ENCODE measurements at places on chromosomes 1 and 21.
A peak's percentile ranks its signal among the peaks of the same experiment; 100 is the strongest.

DNA sequence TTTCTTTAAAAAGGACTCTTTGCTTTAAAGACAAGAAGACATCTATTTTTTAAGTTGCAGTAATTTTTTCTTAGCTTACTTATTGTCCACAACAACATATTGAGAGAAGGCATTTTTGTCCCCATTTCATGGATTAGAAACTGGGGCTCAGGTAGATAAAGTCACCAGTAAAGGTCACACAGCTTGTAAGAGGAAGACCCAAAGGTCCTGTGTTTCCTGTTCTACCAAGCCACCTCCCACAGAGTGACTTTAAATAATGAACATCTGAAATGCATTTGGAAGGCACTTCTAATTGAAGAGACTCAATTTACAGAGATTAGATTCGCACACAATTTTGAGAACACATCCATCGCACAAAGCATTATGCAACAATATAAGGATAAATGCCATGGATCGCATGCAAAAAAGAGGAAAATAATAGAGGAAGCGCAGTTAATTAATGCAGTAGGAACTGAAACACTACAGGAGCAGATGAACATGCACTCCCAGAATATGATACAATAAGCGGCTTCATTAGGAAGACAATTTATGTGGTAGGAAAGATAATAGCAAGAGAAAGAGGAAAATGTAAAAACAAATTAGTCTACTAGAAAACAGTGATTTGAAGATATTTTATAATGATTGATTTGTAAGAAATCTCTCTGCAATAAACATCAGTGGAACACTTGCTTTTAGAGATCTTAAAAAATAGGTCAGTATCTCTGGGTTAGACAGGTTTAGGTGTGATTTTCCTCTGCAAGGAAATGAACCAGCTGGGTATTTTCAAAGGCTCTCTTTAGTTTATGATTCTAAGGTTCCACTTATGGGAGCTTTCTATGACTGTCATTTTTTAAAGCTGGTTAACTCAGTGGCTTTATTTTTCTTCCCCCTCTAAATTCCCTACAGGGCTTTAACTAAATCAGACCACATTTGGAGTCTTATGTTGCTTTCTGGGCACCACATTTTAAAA lies 27.1 kb upstream of the CD2 start:
- no peak for DNase-seq

- peak; percentile 79 for DNase-seq
These were observed 9.8 kb downstream of the NHLH1 start for GRCh38 chr1:160376525-160377131.

DNA sequence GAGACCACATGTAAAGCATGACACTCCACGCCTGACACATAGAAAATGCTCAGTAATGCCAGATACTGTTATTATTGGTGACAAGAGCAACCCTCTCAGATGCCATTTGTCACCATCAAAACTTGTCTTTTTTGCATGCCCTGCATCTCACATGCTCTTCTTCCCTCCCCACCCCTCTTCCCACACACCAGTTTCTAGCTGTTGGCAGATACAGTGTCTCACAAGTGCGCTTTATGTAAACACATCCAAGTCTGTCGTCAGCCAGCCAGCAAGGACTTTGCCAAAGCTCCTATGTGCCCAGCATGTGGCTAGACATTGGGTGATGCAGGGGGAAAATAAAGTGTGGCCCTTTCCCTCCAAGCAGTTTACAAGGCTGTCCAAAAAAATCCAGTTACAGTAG lies 44.9 kb upstream of the EPHA8 start:
- DNase-seq = no peak

GRCh38 chr1:27562534-27563340 lies 41.2 kb downstream of the AHDC1 start:
- DNase-seq = no peak

DNA sequence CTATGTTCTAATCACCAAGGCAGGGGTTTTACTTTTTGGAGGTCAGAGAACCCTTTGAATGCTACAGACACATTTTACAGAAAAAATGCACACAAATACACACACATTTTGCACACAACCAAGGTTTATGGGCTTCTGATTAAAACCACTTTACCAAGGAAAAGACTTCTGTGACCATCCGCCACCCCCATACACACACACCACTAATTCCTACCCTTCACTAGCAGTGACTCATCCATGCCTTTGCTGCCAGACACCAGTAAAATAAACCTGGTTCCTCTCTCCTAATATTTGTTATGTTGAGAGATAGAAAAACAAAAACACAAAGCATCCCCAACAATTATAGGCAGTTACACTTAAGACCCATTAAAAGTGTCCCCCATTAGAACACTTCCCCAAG lies 12.9 kb downstream of the PIGM start:
- no peak for DNase-seq
